ENCODE measurements at places on chromosomes 4 and X.

- no peak for DNase-seq
Measured at GRCh38 chrX:42094218-42094617, 170.9 kb upstream of the CASK start.

DNA sequence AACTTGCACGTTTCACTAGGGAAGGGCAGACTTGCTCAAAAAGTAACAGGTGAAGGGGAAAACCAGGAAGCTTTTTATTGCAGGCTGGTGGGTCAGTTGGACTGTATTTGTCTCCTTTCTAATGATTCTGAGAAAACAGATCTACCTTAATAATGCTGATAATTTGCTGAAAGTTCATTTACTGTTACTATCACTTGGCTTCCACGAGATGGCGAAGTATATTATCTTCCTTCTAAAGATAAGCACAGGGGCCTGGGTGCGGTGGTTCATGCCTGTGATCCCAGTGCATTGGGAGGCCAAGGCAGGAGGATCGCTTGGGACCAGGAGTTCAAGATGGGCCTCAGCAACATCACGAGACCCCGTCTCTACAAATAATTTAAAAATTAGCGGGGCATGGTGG is 16.4 kb downstream of the CCKAR start:
- DNase-seq = no peak

GRCh38 chr4:67570537-67570936 is 12.0 kb downstream of the STAP1 start:
- no peak for DNase-seq

DNA sequence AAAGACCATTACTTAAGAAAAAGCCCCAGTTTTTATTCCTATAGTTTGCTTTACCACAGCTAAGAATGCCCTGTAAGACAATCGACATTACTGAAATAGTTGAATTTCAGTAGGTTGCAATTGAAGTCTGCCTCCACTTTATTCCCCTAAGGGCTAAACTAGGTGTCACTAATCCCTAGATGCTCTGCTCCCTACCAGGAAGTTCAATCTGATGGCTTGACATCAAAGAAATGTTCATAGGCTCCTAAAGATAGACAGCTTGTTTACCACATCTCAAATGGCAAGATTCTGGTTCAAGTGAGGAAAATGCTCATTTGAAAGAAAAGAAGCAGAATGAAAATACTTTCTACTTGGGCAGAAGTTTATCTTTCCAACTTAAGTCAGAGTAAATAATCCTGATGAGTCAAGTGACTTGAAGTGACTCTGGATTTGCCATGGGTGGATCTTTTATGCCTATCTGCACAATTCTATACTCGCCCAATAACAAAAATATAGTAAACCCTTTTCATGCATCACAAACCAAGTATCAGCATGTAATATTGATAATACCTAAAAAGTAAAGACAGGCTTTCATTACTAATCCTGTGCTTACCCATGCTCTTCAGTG is 117.2 kb downstream of the SH3RF1 start:
- DNase-seq = no peak

DNA sequence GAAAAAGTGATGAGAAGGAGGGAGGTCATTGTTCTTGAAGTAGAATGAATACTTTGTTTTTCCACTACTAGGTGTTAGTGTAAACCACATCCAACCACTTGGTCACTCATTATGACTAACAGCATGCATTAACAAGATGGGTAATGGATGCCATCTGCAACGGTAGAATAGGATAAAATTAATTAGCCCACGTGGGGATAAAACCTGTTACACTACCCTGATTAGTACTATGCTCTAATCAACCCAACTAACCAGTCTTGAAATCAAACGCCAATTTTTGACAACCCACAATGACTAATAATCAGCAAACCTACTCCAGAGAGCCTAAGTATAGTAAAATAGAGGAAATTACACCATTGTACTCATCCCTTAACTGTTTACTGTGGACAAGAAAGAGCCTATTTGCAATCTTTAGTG is 93.4 kb upstream of the MCF2 start:
- no peak for DNase-seq

GRCh38 chr4:3404546-3404945 is 37.2 kb upstream of the HGFAC start:
- no peak for DNase-seq

- DNase-seq = no peak
Measured at GRCh38 chr4:182242787-182243186, 415 bp upstream of the TENM3 start.

Data from activated T-helper 1 cell treated with anti-CD3 and anti-CD28 coated beads, Interleukin-2, amount 50 U/mL, for 16 hours (primary cell).